NAMALWA (cell line): ENCODE measurements at places on chromosomes 3 and 15.

DNA sequence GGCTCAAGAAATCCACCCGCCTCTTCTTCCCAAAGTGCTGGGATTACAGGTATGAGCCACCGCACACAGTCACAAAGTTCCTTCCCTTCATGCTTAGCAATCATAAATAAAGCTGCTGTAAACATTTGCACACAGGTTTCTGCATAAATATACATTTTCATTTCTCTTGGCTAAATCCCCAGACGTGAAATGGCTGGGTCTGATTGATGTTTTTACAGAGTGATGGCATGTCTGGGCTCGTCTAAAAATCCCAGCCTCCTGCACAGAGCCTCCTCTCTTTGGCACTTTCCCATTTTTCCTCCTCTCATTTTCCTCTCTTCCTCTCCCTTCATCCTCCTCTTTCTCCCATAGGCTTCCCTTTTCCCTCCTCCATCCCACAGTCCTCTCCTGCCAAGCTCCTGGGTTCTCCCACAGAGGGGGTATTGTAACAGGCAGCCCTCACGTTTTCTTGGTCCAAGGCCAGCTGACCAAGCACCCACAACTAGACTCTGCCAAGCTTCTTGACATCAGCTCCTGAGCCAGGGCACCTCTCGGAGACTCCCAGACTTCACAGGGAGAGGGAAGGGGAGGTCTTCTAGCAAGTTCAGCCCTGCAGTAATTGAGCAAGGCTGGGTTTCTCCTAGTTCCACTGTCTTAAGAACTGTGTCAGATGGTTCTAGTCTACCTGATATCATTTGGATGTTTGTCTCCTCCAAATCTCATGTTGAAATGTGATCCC, 10.5 kb upstream of the PLA2G4E start:
- DNase-seq: no peak

DNA sequence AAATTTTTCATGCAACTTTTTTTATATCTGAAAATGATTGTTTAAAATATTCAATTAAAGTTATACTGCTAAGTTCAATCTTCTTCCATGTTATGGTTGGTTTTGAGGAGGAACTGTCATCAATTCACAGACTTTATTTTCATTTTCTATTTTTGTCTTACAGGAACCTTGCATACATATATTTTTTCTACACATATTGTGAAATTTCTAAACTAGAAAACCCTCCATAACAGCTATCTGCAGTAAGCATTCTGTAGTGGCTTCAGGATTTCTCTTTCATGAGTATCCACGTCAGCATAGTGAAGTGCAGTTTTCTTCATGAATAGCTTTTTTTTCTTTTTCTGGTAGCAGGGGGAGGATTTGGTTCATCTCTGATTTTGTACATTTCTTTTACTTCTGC, 48.2 kb downstream of the ATR start:
- DNase-seq: no peak

DNA sequence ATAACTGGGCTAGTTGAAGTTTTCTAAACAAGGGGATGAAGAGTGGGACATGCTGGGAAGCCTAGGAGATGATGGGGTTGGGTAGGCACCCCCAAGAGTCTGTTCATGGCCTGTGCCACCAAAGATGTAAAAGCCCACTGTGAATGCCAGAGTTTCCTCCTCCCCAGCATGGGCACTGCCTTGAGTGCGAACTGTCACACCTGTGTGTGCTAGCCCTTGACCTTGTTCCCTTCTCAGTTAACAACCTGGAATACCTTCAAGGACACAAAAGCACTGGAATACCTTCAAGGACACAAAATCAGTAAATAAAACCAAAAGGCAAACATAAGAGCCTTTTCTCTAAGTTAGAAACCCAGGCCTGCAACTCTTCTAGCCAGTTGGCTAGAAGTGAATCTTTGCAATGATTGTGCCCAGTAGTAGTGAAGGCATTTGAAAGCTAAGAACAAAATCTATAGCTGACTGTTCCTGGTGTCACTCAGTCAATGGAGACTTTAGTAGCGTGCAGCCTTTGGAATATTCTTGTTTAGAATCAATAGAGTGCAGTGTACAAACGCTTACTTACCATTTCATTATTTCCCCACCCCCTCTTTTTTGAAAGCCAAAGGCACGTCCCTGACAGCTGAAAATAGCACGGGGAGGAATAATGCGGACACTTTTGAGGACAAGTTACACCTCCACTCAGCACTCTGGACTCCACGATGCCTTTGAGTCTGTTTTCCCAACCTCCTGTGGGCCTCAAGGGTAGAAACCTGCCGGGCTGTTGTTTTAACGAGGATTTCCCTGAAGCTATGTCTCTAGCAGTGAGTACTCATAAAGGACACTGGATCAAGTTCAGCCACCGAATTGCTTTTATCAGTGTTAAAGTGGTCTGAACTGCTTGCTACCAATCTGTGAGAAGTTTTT, 24.2 kb downstream of the PSMD6 start:
- no peak for DNase-seq

- DNase-seq: no peak
These were observed 59.7 kb downstream of the CCDC33 start for GRCh38 chr15:74295800-74296199.

GRCh38 chr3:37026851-37027250, 33.5 kb downstream of the MLH1 start:
- no peak for DNase-seq

DNA sequence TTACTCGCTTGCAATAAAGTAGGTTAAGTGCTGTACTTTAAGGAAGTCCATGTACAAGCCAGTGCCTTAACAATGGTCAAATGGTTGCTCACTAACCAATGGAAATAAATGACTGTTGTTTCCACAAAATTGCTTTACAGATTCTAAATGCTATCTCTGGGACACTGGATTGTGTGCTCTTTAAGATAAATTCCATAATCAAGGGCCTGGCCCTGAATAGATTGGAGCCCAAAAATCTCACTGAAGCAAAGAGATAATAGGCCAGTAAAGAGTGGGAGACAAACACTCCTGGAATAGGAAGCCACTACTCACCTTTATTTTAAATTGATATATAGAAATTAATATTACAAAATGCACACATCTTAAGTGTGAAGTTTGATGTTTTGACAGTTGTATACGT, 62.4 kb upstream of the GOLGA6B start:
- no peak for DNase-seq

GRCh38 chr3:36429986-36430485, 49.7 kb downstream of the STAC start:
- DNase-seq: no peak

- DNase-seq: peak; percentile 27
These were observed 417 bp downstream of the HACD2 start for GRCh38 chr3:123584284-123584987.

DNA sequence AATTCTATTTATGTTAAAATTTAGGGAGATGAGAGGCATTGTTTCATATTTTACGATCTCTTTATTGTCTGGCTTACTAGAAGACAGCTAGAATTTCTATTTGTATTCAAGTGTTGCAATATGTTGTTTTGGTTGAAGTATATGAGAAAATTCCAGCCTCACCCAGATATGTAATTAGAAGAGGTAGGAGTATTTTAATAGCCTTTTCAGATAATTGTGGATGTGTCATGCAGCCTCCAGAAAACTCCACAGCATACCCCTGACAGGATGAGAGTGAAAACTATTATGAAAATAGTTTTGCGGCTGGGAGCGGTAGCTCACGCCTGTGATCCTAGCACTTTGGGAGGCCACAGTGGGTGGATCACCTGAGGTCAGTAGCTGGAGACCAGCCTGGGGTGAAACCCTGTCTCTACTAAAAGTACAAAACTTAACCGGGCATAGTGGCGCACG, 21.5 kb upstream of the USP3 start:
- DNase-seq: no peak

DNA sequence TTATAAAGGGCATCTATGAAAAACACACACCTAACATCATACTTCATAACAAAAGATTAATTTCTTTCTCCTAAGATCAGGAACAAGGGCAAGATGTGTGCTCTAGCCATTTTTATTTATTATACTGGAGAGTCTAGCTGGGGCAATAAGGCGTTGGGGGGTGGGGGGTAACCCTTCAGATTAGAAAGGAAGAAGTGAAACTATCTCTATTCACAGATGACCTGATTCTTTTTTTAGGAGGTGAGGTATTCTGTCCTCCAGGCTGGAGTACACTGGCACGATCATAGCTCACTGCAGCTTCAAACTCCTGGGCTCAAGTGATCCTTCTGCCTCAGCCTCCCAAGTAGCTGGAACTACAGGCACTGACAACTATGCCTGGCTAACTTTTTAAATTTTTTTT, 89.5 kb upstream of the MANF start:
- DNase-seq: peak; percentile 1

DNA sequence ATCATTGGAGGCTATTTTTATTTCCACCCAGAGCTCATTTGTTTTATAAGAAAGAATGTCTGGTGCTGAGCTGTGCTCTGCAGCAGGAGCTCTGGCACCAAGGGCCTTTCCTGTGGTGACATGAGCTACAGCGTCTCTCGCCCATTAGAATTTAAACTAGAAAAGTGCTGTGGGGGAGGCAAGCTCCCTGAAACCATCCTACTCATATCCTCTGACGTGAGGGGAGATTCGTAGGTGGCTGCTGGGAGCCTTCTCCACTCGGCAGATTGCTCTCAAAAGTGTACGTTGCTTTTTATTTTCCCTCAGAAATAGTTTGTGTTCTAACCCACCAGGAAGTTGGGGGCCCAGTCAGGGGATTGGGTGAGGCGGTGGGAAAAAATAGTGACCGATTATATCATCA, 76.3 kb upstream of the ARHGEF3 start:
- DNase-seq: no peak

- no peak for DNase-seq
These were observed 53.0 kb downstream of the ATP10A start for GRCh38 chr15:25810154-25810553.

DNA sequence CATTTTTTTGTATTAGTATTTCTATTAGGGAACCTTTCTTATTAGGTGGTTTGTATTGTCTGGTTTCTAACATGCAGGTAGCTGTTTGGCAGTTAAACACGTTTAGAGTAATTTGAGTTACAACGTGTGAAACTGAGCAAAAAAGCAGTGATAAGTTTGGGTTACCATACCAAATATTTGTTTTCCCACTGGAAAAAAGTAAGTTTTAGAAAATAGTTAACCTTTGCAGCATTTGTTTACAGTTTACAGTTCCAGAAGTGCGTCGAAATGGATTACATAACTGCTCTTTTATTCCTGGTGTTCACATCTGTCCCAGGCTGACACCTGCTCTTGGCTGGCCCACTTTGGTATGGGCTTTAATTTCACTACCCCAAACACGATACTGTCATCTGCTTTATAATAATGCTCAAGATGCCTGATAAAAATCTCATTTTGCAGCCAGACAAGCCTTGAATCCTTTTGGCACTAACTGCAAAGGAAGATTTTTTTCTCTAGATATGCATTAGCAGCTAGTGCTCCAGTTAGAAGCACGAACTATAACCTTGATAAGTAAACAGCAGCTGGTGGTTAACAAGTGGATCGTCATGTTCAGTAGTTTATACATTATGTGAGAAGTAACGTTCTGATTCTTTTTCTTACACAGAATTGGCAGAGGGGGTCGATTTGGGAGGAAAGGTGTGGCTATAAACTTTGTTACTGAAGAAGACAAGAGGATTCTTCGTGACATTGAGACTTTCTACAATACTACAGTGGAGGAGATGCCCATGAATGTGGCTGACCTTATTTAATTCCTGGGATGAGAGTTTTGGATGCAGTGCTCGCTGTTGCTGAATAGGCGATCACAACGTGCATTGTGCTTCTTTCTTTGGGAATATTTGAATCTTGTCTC, 5.3 kb downstream of the EIF4A2 start:
- DNase-seq: peak; percentile 43
